Stimulated activated CD8-positive, alpha-beta memory T cell treated with anti-CD3 and anti-CD28 coated beads, Interleukin-7, amount 100 ng/mL, for 1 hour (primary cell): ENCODE measurements at places on chromosomes 7 and 10.

GRCh38 chr7:23966941-23967340, 256.9 kb downstream of the STK31 start:
- DNase-seq, result no peak

DNA sequence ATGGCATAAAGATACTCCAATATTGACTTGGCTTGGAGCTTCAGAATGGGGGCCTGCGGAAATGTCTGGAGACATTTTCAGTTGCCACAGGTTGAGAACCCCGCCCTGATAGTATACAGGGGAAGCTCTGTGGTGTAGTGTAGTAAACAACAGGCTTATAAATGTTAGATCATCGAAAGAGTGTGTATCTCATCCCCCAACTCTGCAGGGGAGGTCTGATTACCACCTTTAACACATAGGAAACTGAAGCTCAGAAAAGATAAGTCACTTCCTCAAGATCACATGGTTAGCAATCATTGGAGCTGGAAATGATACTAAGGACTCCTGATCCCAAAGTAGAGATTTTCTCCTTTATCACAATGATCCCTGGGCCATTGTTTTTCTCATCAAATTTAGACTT, 144.5 kb upstream of the BMPER start:
- no peak for DNase-seq

DNA sequence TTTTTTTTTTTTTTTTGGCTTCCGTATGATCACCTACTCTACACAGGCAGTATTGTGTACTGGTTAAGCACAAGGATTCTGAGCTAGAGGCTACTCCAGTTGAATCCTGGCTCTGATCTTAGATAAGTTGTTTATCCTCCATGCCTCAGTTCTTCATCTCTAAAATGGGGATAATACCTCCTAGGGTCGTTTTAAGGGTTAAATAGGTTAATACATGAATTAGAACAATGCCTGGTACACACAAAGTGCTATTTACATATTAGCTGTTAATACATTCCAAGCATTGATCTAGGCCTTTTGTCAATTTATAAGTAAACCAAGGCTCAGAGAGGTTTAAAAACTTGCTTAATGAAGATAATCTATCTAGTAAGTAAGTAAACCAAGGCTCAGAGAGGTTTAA, 59.0 kb downstream of the ST7 start:
- no peak for DNase-seq

DNA sequence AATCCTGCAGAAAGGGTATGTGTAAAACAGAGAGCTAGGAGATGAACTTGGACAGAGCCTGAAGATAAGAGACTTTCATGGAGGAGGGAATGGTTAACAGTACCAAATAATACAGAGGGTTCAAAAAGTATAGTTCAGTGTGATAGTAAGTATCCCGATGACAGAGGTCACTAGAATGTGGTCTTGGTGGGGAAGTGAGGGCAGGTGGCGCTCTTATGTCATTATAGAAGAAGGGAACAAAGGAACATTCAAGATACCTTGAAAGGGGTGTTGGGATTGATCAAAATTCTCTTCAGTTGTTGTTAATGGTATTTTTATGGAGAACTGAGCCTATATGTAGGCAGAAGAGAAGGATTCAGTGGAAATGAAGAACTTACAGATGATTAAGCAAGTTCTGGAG, 312.5 kb downstream of the SUGCT start:
- DNase-seq, result no peak

DNA sequence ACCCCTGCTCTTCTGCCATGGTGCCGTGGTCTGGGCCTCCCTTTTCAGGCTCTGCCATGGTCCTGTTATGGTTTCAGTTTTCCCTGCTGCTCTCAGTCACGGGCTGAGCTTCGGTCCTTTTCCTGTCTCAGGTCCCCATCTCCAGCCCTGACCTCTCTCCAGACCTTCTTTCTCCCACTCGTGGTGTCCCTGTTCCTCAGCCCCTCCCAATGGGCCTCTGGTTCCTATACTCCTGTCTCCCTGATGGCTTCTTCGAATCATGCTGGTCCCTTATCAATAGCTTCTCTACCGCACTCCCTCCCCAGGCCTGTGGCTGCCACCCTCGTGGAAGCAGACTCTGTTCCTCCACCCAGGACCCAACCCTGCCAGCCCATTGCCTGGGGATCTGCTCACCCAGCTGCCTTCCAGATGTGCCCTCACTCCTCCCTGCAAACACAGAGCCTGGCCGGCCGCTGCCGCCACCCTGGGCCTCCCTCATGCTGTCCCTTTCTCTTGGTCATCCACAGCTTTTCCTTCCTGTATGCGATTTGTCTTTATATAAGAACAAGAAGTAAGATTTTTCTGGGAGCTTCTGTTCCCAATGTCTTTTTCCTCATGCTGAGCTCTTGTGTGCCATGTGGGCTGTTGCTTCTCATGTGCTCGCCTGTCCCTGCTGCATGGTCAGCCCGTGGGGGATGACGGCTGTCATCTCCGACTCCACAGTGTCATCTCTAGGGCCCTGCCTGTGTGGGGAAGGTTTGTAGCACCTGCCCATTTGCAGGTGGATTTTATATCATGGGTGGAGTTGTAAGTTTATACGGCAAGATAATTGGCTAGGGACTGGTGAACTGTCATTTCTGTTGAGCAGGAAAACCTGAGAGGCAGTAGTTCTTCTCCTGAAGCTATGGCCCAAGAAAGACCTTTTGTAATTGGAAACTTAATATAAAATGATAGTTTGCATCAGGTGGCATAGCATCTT, 126.7 kb downstream of the NT5C2 start:
- DNase-seq, result no peak

DNA sequence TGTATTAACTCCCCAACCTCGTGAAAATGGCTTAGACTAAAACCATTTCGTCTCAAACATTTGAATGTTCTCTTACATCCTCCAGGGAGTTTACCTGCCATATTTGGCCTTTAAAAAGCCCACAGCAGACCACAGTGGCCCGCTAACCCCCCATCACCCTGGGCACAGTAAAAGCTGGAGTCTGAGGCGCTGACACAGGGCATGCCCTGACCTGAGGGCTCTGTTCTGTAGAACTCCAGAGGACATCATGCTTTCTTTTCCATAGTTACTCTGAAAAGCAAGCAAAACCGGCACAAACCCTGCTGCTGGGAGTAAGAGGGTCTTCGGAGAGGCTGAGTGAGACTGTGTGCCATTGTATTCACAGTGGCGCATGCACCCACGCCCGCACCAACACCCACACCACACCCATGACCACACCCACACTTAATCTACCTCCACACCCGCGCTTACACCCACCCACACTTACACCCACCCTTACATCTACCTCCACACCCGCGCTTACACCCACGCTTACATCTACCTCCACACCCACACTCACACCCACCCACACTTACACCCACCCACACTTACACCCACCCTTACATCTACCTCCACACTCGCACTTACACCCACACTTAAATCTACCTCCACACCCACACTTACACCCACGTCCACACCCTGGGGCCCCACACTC, 32.1 kb downstream of the LRRC27 start:
- DNase-seq, result no peak

GRCh38 chr7:27960415-27960814, 220.2 kb downstream of the JAZF1 start:
- DNase-seq, result no peak

GRCh38 chr10:15144788-15145187, 23.7 kb downstream of the NMT2 start:
- DNase-seq, result no peak

- DNase-seq, result no peak
These were observed 545.9 kb downstream of the SUGCT start for GRCh38 chr7:40680657-40681056.

DNA sequence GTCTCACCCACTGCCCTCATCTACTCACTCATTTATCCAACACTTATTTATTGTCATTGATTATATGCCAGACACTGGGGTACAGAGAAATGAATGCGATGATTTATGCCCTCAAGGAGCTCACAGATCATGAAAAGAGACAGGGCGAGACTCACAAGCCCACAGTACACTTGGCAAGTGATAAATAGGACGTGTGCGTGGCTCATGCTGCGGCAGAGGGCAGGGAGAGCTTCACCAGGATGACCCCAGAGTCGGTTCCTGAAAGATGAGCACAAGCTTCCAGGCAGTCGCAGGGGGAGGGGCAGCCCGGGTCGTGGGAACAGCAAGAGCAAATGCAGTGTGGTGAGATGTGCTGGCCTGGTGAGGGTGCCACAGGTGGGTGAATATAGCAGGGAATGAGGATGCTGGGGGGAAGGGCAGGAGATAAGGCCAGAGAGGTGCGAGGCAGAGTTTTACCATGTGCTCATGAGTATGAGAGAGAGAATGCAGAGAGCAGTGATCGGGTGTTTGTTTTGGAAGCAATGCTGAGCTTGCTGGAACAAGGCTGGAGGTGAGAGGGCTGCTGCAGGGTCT, 70.9 kb downstream of the ATXN7L1 start:
- DNase-seq, result no peak

GRCh38 chr7:39695852-39696586, 72.6 kb downstream of the RALA start:
- no peak for DNase-seq

DNA sequence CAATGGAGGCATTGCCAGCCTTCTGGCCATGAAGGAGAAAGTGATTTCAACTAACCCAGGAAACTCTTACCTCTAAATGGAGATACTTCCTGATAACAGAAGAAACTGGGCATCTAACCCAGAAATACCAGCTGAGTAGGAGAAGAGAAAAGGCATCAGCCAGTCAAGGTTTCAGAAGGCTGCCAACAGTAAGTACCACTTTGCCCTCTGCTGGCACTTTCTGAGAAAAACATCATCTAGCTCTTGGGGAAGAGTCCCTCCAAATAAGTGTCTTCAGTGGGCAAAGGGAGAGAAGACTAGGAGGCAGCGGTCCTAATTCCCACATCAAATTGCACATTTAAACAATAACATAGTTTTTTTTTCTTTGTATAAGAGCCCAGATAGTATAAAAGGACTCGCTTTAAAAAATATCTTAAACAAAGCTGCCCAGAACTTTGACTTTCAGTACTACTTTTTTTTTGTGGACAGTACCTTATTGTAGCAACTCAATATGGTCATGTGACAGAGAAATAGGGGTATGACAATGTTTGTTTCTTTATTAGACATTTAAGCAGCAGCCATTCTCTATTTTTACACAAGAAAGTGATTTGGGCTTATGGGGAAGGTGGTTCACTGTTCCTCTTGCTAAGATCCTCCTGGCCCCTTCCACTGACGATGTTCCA, 157.3 kb downstream of the CTTNBP2 start:
- no peak for DNase-seq

- DNase-seq, result no peak
These were observed 199.7 kb upstream of the PITRM1 start for GRCh38 chr10:3372281-3372680.

DNA sequence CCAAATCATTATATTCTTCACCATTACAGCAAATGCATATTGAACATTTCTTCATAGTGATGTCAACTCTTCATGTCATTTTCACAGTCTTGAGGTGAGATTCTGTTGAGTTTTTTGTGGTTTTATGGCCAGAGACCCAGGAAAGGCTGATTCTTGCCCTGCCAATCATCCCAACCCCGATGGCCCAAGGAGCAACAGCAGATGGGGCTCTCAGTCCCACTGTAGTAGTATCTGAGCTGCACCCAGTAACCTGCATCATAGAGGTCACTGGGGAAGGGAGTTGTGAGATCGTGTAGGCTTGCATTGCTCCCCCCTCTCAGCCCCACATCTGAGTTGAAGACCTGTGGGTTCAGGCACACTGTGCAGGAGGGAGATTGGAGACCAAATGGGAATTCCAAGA, 26.7 kb downstream of the ZSCAN25 start:
- DNase-seq, result no peak

GRCh38 chr7:2520131-2520760, 672 bp downstream of the LFNG start:
- no peak for DNase-seq

DNA sequence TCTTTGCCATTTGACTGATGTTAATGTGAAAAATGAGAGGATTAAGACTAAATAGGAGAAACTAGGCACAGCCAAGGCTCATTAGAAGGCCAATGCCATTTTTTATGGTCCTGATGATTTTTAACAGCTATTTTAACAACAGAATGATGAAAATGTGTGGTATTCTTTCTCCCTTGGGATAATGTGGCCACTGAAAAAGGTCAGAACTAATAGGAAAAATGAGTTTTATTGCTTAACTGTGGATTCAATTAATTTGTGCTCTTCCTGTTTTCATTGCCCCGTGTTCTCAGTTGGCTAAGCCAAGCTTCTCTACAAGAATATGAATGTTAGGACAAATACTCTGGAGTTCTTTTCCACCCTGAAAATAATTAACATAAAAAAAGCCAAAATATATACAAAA, 56.6 kb downstream of the BMPER start:
- DNase-seq, result no peak

DNA sequence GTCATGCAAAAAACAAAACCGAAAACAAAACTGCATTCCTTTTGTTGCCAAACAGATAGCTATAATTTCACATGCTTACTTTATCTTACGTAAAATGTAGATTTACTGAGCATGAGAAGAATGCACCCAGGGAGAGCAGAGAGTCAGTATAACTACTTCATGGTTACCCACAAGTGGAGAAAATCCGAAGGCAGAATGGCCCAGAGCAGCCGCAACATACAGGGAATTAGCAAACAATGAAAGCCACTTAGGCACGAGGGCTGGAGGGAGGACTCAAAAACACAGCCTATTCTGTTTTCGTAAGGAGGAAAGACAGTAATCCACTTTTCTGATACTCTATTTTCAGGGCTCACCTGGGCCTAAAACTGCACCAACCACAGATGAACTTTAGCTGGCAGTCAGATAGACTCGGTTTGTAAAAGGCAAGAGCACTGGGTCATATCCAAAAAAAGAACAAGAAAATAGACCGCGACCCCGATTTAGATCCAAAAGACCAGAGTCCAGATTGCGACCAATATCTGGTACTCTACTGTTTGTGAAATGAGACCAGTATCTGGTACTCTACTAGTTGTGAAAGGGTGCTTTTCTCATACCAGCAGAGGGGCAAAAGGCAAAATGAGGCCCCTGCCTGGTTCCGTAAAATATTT, 1.3 kb downstream of the ITPRIP start:
- DNase-seq, result no peak

GRCh38 chr10:103231047-103231551, 14.6 kb upstream of the RPEL1 start:
- DNase-seq, result no peak
